Activated CD8-positive, alpha-beta memory T cell treated with anti-CD3 and anti-CD28 coated beads for 4 hours (primary cell): ENCODE measurements at places on chromosomes 3 and 15.

- DNase-seq, result no peak
Measured at GRCh38 chr3:161737171-161737570, 240.6 kb downstream of the OTOL1 start.

DNA sequence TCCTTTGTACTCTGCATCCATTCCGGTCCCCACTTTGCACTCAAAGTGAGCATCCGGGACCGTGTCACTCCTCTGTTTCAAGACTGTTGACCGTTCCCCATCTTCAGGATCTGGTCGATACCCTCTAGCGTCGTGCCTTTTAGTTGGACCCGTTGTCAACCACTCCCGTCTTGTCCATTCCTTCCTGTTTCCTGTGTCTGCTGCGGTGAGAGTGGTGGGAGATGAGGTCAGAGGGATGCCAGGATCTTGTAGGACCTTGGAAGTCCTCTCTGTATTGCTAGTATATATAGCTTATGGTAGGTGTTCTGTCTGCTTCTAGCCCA is 624 bp downstream of the BRK1 start:
- DNase-seq, result no peak

- no peak for DNase-seq
Measured at GRCh38 chr15:81023483-81024264, 23.0 kb downstream of the TLNRD1 start.

DNA sequence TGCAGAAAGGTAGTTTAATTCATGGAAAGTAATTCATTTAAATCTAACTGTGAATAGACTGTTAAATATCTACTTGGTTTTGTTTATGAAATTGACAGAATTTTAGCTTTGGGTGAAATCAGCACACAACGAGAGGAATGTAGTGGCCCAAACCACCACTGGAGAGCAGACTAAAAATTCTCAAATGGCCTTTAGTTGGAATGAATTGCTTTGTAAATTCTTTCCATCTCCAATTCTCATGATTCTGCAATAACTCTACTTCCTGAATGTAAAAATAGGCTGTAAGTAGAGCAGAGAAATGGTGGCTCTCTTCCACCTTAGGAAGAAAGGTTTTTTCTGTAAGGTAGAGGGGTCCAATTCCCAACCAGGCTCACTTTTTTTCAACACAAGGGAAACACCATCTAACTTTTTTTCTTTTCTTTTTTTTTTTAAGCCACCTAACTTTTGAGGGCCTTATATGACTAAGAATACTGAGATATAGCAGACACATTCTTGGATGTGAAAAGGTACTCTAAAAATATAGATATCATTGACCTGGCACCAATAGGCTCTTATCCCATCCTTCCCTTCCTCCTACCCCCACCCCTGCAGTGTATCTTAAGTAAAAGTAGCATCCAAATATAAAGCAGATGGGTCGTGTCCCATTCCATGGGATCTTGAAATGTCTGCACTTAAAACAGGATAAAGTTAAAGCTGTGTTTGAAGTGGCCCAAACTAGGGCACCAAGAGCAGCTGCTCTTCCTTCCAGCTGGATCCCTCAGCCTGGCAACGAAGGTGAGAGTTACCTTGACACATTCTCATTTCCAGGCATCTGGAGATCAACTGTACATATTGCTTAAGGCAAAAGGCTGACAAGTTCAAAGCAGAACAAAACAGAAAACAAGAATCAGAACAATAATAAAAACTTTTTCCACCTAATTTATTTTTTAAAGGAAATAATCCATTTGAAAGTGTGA is 194.1 kb downstream of the TPRG1 start:
- DNase-seq, result no peak

DNA sequence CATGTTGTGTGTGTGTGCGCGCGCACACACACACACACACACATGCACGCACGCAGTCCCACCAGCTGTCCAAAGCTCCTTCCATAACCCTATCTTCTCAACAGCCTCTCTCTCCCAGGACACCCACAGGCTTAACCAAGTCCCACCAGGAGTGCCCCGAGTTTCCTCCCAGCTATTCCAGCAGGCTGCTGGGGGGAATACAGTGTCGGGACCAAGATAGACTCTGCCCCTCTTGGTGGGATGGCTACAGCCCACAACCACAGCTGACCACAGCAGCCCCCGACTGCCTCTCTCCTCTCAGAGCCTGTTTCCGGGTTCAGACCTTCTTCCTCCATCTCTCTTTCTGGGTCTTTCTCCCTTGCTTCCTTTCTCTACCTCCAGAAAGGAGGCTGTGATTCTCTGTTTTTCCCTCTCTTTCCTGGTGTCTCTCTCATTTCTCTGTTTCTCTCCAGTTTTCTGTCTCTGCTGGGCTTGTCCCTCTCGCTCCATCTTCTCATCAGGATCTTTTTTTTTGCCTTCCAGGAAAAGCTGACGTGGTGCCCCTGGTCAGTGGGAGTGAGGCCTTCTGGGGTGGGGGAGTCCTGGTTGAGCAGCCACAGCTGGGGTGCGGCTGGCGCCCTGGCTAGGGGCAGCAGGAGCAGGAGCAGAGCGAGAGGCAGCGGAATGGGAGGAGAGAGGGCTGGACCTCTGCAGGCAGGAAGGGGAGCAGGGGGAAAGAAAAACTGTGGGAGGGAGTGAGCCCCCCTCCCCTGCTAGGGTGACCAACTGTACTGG is 3.3 kb upstream of the ISLR start:
- no peak for DNase-seq

DNA sequence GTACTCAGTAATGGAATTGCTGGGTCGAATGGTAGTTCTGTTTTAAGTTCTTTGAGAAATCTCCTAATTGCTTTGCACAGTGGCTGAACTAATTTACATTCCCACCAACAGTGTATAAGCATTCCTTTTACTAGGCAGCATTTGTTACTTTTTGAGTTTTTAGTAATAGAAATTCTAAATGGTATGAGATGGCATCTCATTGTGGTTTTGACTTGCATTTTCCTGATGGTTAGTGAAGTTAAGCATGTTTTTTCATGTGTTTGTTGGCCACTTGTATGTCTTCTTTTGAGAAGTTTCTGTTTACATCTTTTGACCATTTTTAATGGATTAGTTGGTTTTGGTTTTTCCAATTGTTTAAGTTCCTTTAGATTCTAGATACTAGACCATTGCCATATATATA is 28.4 kb downstream of the TP63 start:
- DNase-seq, result no peak

DNA sequence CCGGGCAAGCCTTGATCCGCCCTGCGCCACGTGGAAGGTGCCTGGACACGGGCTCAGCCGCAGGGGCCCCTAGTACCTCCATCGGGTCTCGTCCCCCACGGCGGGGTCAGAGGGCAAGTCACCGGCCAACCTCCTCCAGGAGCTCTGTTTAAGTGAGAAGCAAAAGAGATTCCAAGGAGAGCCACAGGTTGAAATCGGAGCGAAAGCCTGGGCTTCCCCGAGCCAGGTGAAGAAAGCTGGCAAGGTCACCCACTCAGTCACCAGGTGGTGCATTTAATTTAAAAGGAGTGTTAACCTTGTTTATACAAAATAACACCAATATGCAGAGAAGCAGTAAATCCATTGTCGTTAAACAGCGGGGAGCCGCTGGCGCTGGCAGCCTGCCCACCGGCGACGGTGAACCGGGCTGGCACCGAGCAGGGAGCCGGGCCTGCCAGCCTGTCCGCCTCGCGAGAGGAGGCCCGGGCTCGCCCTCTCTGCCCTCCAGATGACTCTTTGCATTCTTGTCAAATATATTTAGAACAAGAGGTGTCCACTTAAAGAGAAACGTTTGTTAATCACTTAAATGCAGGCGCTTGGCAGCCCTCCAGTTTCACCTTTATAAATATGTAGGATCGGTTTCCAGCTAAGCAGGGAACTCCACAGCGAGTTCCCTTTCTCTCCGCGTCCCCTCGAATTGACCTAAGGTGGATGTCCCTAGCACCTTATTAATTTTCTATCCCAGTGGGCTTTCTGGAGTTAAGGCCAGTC is 277.3 kb upstream of the NR2F2 start:
- DNase-seq, result no peak

- DNase-seq, result no peak
Measured at GRCh38 chr3:89107461-89108290, at the start of gene EPHA3. Gene EPHA3, plus strand, starts transcription at chr3:89107621. Its CDS starts 128 bp downstream, at chr3:89107749.

DNA sequence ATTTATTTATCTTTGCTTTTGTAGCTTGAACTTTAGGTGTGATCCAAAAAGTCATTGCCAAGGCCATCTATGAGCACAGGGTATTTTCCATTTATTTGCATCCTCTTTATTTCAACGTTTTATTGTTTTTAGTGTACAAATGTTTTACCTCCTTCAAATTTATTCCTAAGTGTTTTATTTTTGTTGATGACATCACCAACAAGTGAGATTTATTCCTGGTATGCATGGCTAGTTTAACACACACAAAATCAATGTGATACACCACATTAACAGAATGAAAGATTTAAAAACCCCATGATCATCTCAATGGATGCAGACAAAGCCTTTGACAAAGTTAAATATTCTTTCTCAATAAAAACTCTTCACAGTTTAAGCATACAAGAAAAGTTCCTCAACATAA is 66.3 kb upstream of the CHRM5 start:
- no peak for DNase-seq

DNA sequence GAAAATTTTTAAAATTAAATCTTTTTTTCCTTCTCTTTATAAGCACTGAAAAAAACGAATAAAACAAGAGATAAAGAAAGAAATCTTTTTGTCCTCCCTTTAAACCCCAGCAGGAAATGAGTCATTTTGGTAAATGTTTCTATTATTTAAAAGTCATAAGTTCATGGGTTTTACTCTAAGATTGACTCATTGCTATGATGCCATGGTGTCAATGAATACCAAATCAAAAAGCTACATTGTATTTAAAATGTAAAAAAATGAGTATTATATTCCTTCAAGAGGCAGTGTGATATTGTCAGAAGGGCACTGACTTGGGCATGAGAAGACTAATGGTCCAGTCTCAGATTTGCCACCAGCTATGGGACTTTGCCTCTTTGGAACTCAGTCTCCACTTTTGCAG is 303.4 kb upstream of the DNAJC19 start:
- no peak for DNase-seq

DNA sequence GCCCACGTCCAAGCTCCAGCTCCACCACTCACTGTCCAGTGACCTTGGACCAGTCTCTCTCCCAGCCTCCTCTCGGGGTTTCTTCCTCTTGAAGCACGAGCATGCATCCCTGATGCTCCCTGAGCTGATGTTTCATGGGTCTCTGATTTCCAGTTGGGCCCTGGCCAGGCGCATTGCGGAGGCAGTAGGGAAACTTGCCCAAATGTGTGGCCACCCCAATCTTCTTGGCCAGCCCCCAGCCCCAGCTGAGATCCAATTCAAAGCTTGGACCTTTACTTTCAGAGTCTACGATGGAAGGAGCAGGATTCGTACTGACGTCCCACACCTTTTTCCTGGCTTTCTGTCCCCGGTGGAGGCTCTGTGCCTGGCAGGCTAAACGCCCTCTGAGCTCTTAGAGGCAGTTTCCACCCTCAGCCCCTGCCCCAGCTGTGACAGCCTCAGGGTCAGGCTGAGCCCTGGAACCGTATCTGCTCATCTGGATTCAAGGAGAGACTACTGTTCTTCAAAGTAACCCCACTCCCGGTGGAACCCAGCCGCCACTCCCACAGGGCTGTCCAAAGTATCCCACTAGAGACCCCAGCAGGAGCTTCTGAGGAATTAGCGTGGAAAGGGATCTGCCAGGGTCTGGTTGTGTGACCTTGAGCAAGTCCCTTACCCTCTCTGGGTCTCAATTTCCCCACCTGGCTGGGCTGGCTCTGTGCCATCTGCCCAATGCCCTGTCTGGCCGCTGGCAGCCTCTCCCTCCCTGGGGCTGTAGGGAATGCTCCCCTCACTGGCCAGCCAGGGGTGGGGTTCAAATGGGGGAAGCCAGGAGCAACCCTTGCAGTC is 37.4 kb downstream of the CPN2 start:
- no peak for DNase-seq

- no peak for DNase-seq
Measured at GRCh38 chr3:77460326-77460725, 420.4 kb downstream of the ROBO2 start.

- DNase-seq, result no peak
Measured at GRCh38 chr15:75663931-75664421, 16.3 kb downstream of the SNX33 start.

DNA sequence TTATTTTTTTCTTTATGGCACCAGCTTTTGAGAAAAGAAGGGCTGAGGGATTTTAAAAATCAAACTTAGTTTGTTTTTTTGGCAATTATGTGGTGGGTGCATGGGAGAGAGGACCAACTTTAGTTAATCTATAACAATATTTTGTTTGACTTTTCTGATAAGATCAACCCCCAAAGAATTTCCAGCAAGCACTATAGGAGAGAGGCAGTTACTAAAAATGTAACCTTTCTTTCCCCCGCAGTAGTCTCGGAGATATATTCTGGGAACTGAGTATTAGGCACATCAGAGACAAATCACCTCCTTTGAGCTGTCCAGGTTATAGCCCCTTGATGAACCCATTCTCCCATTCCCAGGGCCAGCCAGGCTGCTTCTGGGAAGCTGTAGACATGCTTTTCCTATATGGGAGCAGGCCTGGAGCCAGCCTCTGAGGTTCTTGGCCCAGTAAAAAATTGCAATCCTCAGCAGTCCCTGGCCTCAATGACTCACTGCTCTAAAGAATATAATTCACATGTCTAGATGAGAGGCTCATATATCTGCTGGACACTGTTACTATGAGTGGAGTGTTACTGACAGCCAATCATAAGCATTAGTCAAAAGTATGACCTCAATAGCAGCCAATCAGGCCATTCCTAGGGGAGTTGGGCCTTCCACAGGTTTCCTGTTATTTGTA is 138.3 kb upstream of the AGBL1 start:
- no peak for DNase-seq

- DNase-seq, result no peak
Measured at GRCh38 chr15:40894681-40895448, 615 bp downstream of the VPS18 start.

- DNase-seq, result no peak
Measured at GRCh38 chr15:75346796-75347221, at the start of gene NEIL1. Gene NEIL1, plus strand, starts transcription at chr15:75347039. Its CDS starts 1,867 bp downstream, at chr15:75348906.

DNA sequence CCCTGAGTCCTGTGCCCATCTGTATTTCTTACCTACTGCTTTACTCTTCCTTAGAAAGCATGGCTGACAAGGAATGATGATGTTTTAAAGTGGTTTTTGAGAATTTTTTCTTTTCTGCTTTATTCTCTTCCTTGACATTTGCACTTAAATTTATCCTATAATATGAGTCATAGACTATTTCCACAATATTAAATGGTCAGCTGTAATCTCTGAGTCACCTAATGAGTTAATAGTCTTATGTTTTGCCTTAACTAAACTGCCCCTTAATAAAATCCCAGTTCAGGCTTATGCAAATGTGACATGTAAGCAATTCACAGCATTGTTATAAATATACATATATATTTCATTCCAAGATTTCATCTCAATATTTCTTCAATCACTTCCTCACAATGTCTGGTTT is 23.8 kb downstream of the MEIS2 start:
- DNase-seq, result no peak
